ENCODE measurements at places on chromosomes 1 and 21.

DNA sequence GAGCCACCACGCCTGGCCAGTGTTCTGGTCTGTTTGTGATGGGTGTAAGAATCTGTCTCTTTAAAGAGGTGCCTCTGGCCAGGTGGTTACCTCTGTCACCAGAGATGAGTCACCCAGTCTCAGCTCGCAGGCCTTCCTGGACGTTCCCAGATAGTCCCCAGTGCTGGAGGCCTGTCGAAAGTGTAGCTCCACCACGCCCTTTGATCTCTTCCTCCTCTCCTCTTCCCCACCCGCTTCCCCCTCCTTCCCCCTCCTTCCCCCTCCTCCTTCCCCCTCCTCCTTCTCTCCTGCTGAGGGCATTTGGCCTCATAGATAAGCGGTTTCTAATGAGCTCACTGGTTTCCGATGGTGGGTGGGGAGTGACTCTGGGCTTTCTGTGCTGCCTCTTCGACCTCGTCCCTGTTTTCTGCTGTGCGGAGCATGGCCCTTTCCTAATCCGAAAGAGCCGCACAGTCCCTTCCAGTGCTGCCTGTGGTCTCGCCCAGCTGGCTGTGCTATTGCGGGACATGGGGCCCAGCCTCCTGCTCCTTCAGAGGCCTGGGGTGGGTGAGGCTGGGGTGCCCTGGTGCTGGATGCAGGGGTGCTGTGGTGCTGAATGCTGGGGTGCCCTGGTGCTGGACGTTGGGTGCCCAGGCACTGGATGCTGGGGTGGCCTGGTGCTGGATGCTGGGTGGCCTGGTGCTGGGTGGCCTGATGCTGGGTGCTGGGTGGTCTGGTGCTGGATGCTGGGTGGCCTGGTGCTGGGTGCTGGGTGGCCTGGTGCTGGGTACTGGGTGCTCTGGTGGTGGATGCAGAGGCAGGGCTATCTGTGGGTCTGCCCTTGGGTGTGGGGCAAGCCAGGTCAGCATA is 19.2 kb downstream of the AGPAT3 start:
- DNase-seq = no peak

DNA sequence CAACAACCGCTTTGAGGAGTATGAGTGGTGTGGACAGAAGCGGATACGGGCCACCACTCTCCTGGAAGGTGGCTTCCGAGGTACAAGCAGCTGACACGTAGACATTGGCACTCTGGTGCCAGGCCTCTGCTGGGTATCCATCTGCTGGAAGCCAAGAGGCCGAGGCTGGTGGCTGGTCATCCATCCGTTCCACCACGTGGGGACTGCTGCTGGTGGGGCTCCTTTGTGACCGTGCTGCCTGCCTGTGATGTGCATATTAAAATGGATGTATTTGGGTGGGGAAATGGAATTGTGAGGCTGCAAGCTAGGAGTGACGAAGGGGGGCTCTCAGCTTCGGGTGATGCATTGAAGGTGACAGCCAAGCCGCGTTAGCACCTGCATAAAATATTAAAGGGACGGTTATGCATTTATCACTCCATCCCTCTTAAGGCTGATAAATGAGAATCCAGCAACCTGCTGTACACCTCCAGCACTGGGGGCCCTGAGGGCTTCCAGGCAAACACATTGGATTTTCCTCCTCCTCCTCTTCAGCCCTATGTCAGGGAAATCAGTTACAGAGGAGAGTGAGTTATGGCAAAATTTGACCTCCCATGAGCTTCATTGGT is 38.1 kb downstream of the TMEM53 start:
- DNase-seq = no peak

DNA sequence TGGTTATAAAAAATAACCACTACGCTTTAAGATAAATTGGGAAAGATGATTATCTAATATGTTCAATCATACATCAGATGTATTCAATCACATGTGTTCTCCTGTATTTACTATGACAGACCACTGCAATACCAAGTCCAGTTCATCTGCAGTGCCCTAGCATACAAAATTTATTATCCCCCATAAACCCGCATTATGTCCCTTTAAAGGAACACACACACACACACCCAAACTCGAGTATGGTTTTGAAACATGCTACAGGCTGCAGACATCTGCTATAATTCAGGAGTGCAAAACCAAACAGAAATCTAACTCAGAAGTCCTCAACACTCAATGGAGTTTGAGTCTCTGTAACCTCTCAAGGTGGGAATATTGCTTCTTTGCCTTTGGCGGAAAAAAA is 14.9 kb downstream of the ODF2L start:
- DNase-seq = no peak

DNA sequence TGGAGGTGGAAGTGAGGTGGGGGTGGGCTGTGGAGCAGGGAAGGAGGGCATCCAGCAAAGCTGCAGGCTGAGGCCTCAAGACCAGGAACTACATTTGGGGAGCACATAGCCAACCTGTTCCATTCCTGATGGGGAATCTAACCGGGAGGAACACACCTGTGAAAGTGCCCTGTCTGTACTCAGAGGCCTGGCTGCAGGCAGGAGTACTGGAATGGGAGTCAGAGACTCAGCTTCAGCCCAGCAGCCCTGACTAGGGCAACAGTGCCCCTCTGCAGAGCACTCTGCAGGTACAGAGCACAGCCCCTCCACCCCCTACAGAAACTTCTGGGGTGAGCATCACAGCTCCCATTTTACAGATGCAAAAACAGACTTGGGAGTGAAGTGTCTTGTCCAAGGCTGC is 126.4 kb downstream of the DMRTB1 start:
- DNase-seq = no peak

GRCh38 chr1:197336571-197336970 is 68.5 kb downstream of the CRB1 start:
- no peak for DNase-seq

Data from cortex of kidney (tissue), 1 donor.